CD4-positive, CD25-positive, alpha-beta regulatory T cell (primary cell): ENCODE measurements at places on chromosomes 1 and 21.

DNA sequence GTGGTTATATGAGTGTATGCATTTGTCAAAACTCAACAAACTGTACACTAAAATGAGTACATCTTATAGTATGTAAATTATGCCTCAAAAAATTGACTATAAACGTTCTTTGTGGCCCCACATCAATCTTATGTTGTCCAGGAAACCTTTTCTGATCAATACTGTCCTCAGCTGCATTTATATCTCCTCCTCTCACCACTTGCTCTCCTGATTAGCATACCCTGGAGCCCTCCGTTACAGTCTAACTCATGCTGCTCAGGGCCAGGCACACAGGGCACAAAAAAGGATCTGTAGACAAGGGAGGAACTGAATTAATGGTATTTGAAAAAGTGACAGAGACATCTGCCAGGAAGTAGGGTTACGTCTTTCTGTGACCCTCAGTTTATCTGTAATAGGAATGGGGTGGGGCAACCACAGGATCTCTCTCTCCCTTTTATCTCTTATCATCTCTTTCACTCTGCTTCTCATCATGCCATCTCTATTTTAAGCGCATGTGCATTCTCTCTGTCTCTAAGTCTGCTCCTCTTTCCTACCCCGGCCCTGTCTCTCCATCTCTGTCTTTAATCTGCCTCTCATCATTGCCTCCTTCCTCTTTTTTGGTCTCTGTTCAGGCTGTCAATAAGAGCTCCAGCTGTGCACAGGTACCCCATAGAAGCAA lies 7.0 kb upstream of the TAL1 start:
- no peak for DNase-seq

DNA sequence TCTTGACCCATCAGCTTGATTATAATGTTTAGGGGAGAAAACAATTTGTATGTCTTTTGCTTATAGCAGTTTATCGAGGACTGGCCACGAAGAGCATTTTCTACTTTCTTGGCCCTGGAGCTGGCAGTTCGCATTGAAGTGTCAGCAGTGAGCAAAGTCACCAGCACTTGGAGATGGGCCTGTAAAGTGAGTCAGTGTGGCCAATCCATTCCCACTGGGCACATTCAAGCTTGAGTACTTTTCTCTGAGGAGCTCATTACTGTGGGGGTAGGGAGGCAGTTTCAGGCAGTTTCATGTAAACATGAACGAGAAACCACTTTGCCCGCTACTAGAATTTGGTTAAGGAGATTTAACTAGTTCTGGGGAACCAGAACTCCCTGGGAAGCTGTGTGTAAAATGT lies 164.8 kb downstream of the PRDM2 start:
- no peak for DNase-seq

DNA sequence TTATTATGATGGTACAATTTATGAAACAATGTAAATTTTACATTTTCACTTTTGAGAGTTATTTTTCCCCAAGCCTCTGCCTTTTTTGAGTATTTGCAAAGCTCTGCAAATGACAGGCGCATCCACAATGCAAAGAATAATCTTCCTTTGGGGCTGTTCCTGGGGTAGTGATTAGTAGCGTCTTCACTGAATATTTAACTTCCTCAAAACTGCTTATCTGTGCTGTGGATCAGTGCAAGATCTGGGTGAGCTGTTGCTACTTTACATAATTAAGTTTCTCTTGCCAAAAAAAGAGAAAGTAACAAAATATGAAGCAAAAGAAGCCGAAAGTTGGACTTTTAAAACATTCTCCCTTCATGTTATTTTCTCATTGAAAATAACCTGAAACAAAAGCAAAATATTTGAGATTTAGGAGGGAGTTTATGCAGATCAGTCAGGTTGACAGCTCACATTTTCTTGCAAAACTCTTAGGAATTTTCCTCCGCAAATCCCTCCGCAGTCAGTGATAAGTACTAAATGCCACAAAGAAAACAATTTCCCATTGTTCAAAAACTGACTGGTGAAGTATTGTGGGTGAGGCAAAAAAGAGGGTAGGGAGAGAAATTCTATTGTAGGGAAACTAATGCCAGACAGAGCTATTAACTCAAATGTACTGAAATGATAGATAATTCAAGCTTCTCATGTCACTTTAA lies 276.4 kb upstream of the B3GALT2 start:
- peak; percentile 32 for DNase-seq

DNA sequence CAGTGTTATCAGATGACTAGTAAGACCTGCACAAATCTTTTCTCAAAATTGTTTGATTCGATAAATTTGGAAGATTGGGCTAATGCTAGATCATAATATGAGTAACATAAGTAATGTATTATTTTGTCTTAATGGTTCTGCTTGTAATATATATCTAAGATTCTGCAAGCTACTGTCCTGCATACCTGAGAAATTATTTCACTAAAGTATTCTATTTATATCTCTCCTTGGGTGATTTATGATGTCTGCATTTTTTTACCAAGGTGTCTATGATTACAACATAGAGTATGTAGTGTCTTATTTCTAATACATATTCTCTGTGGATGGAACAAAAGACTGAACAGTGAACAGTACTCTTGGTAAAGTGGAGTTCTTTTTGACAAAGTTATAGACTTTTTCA lies 166.6 kb downstream of the CLEC20A start:
- no peak for DNase-seq

DNA sequence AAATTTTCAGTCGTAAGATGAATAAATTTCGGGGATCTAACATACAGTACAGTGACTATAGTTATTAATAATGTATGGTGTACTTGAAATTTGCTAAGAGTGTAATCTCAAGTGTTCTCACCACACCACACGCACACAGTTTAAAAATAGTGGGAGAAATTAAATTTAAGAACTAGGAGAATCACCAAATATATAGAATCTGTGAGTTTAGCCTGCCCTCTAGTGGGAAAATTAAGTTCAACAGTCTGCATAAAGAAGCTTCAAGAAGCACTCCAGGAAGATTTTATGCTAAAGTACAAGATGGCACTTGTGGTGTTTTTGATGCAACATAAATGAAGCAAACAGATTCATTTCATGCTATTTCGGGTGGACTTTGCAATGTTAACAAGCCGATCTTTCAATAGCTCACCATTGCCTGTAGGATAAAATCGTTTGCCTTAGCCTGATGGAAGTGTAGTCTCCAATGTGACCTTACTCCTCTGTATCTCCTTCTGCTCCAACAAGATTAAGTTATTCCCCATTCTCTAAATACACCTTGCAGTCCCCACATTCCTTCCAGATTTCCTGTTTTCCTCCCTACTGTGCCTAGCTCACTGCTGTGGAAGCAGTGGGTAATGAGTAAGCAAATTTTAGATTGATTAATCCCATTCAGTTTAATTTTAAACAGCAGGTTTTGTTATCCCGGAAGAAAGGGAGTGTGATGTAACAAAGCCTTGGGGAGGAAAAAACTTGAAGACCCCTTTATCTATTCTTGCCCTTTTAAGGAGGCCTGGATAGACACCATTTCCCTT lies 8.7 kb upstream of the PIK3C2B start:
- no peak for DNase-seq

DNA sequence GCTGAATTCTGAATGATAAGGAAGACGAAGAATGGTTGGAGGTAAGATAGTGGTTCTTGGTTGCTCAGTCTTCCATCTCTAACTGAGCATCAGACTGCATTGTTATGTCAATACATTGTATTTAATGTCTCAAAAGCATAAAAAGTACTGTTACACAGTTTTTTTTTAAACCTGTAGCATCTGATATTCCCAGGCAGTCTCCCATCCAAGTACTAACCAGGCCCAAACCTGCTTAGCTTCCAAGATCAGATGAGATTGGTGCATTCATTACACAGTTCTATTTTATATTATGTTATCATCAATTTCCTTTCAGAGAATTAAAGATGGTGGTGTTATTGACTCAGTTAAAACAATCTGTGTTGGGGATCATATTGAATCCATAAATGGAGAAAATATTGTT lies 48.9 kb downstream of the GIPC2 start:
- no peak for DNase-seq

DNA sequence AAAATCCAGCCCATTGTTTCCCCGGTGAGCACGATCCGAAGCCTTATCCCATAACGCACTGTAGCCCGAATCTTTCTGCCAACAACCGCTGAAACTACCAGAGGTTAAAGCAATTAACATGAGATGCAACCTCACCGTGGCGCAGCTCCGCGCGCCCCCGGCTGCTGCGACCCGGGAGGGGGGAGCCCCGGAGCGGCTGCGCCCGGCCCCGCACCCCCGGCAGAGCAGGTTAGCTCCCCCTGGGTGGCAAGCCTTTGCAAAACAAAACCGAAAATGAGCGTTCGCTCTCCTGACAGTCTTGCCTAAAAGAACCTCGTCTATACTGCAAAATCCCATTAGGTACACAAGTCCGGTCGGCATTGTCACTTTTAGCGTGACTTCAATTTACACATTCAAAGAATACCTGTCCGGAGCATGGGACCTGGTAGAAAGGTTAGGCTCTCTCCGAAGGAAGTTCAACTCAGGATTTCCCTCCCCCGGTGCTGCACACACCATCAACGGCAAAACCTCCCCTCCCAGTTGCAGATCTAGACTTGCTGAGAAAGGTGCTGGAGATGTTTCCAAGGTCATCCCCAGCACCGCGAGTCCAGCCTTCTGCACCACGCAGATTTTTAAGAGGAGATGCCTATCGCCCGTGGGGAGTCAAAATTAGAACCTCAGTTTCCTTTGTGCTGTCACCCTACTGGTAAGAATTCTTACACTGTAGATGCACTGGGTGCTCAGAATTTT lies 107.5 kb downstream of the ZNF281 start:
- DNase-seq, result peak; percentile 82

DNA sequence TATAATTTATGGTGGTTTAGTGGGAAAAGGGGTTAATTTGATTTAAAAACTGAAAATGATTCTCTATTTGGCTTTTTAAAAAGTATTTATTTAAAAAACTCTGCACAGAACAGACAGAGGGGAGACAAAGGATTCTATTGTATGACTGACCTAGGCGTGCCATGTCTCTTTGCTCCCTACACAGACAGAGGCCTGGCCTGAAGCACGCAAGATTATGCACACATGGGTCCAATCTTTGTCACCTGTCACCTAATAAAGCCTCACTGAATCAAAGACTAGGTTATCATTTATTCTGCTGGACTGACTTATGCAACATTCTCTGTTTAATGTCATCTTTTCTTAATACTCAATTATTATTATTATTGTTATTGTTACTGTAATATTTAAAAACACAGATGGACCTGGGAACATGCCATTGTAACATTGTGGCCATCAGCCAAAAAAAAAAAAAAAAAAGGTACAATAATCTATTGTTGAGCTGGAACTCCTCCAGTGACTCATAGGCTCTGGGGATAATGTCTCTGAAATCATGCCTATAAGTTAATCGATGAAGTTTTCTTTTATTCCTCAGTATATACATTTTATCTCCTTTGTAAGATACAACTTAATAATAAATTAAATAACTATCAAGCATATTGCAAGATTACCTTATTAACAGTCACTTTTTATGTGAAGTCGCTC lies 112.1 kb downstream of the RUNX1 start:
- DNase-seq, result no peak

DNA sequence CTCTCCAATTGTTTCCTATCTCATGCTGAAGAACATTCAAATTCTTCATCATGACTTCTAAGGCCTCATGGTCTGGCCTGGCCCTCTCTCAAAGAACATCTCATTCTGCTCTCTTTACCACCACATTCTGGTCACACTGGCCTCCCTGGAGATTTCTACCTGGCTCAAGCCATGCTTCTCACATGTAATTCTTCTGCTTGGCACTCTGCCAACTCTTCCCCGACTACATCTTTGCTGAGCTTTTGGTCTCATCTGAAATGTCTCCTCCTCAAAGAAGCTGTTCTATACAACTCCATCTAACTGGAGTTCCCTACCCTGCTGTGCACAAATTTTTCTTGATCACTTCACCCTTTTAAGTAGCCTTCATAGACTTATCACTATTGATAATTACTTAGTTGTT lies 1.4 kb upstream of the TBX19 start:
- no peak for DNase-seq
